ENCODE measurements at places on chromosomes 2 and 18.
A peak's percentile ranks its signal among the peaks of the same experiment; 100 is the strongest.

GRCh38 chr2:136360790-136361189 is 242.8 kb upstream of the CXCR4 start:
- DNase-seq: no peak

DNA sequence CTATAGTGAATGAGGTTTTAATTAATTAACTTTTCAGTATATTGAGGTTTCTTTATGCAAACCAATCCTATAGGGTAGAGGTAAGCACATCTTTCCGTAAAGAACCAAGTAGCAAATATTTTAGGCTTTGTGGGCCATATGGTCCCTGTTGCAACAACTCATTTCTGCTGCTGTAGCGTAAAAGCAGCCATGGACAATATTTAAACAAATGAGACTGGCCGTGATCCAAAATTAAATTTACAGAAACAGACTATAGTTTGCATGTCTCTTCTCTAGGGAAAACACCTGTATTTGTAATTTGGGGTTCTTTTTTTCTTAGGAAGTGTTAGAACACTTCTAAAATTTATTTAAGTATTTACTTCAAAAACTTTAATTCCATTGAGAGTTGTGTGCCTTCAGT is 104.3 kb downstream of the KYNU start:
- DNase-seq: no peak

- DNase-seq: no peak
These were observed 131.3 kb downstream of the PIK3C3 start for GRCh38 chr18:42086288-42086687.

DNA sequence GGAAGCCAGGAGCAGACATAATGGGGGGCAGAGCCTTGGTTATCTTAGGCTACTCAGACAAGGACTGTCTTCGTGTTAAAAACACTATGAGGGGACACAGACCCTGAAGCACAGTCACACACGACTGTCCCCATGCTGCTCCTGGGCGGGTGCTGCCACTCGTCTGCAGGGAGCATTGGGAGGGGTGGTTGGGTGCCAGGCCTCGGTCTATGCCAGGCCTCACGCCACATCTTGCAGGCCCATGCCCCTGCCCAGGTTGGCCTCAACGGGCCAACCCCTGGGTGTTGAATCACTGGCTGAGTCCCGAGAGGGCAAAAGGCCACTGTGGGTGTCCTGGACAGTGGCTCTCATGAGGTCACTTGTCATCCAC is 97.9 kb downstream of the USP40 start:
- no peak for DNase-seq

DNA sequence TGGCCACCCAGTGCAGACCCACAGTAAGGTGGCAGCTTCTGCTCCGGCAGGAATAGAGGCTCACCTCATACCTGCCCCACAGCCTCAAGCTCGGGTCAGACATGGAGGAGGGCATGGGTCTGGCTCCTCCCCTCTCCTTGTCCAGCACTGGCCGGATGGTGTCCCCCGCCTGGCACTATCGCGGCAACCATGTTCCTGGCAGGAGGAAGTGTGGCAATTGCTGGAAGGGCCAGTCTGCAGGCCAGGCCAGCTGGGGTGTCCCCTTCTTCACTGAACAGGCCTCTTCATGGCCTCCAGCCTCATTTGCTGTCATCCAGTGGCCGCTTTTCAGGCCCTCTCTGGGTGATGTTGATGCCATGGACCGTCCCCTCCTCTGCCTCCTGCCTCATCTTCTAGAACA is 41.4 kb upstream of the SMAD7 start:
- DNase-seq: no peak

DNA sequence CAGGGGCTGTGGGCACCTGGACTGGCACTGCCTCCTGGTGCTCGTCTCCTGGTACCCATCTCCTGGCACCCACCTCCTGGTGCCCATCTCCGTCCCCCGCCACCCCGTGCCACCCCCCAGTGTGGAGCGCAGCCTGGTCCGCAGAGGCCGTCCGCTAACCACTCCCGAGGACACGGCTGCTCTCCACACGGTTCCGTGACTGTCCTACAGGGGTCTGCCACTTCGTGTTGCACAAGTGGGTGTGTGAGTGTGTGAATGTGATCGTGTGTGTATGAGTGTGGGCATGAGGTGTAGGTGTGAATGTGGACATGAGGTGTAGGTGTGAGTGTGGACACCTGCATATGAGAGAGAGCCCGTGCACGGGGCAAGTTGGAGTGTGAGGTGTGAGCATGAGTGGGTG is 119.4 kb upstream of the HS6ST1 start:
- no peak for DNase-seq

DNA sequence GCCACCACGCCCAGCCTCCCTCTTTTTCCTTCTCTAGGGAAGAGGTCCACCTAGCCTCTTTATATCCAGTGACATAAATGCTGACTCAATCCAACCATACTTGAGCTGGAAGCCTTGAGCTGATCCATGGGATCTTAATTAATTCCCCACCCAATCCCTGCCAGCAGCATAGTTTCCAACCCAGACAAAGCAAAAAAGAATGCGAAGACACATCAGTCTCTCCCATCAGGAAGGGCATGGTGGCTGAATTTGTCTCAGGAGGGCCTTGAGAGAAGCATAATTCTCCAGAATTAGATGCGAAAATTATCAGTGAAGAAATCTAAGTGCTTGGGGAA is 22.5 kb downstream of the CASP10 start:
- no peak for DNase-seq

- no peak for DNase-seq
These were observed 307 bp downstream of the CDH2 start for GRCh38 chr18:28176698-28176947.

DNA sequence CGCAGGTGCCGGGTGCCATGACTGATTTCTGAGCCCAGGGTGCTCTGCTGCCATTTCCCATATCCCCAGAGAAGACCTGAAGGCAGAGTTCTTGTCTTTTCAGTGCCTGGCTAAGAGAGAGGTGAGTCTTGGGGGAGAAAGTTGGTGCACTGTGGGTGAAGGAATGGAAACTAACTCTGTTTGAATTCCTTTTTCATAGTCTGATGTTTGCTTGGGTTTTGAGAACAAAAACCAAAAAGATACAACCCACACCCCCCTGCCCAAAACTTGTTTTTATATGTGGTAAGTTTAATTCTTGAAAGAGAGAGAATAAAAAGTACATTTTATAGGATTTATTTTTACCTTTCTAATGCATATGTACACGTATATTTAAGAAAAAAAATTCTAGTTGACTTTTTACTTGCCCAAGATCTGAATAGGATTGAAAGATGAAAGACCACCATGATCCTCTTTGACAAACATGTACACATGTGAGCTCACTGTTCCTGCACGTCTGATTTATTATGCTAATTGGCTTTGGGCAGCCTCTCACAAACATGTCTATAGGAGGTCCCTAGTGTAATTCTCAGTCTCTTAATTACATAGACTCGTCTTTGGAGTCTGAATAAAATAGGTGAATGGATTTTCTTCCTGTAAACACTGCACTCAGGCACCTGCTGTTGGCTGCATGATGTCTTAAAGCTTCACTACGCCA is 46.3 kb downstream of the ARL4C start:
- DNase-seq: no peak

GRCh38 chr2:235733761-235734160 is 239.9 kb downstream of the AGAP1 start:
- no peak for DNase-seq

- no peak for DNase-seq
These were observed 12.4 kb downstream of the HS6ST1 start for GRCh38 chr2:128306081-128306930.

- DNase-seq: no peak
These were observed 174.5 kb downstream of the PID1 start for GRCh38 chr2:229096409-229097066.

DNA sequence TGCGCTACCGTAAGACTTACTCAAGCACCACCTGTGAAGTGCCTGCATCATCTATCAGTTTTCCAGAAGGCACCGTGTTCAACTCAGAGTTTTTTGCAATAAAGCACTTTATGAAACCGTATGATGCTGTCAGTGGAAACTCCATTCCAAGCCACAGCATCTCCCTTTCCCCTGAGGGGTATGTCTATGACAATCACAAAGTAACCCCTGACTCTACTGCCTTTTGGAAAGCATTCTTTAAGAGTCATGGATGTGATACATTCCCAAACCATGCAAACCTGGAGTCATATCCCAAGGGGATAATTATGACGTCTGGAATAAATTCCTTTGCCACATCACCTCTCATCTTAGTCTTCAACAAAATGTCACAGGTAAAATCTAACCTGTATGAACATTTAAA is 39.2 kb downstream of the UNC50 start:
- DNase-seq: no peak

- DNase-seq: no peak
These were observed 26.5 kb upstream of the C2orf74 start for GRCh38 chr2:61135510-61135909.

GRCh38 chr2:176115883-176116813 is at the start of gene HOXD10:
TSS of gene HOXD10 (plus strand) at chr2:176116778. CDS start at chr2:176116834, 56 bp downstream.
- no peak for DNase-seq

GRCh38 chr2:209956271-209956670 is 46.2 kb upstream of the RPE start:
- DNase-seq: no peak

- peak; percentile 85 for DNase-seq
These were observed 90.6 kb upstream of the TAF1B start for GRCh38 chr2:9752441-9753275.

- DNase-seq: no peak
These were observed 122.3 kb downstream of the LYPD6B start for GRCh38 chr2:149160701-149161217.

- no peak for DNase-seq
These were observed 18.1 kb upstream of the PGAP1 start for GRCh38 chr2:196944570-196944969.

- DNase-seq: no peak
These were observed 491.0 kb downstream of the SOX11 start for GRCh38 chr2:6183226-6183625.

- DNase-seq: no peak
These were observed 162.7 kb upstream of the HDAC4 start for GRCh38 chr2:239563561-239563960.

- DNase-seq: no peak
These were observed 76.3 kb upstream of the DAPL1 start for GRCh38 chr2:158718851-158719250.

- no peak for DNase-seq
These were observed 362.7 kb upstream of the SLC8A1 start for GRCh38 chr2:40814616-40815015.

DNA sequence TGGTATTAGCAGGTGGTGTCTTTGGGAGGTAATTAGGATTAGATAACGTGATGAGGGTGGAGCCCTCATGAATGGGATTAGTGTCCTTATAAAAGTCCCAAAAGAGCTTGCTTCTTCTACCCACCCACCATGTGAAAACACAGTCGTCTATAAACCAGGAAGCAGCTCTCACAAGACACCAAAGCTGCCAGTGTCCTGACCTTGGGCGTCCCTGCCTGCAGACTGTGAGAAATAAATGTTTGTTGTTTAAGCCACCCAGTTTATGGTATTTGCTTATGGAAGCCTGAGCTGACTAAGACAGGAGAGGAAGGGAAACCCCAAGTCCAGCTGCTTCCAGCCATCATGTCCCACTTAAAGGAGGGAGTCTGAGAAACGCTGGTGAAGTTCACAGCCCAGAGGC is 13.6 kb downstream of the ADI1 start:
- DNase-seq: no peak

DNA sequence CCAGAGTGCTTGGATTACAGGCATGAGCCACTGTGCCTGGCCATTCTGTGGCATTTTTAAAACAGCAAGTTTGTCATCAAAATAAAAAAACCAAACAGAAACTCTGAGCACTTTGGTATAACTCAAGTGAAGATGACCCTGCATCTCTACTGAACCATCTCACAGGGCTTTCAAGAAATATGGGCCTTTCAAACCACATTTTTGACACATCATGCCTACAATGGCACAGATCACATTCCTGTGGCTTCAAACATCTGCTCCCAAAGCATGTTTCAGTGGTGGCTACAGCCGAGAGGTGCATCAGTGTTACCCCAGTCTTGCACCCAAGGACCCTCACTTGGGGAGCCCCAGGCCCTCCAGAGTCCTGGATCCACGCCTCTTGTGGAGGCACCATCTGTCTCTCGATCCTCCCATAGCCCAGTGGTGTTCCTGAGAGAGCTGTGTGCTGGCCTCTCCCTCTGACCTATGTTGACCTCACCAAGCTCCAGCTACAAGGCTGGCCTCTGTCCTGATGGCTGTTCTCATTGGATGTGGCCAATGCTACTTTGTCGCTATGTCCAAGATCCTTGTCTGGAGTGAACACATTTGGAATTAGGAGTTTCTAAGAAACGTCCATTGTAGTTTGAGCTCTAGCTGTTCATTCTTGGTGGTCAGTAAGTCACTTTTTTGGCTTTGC is 55.2 kb upstream of the RALBP1 start:
- DNase-seq: no peak

GRCh38 chr2:69741229-69741574 is 732 bp upstream of the ANXA4 start:
- no peak for DNase-seq

GRCh38 chr2:99088017-99088416 is 53.5 kb upstream of the C2orf15 start:
- DNase-seq: no peak

- DNase-seq: no peak
These were observed 45.5 kb downstream of the TBC1D8 start for GRCh38 chr2:101105654-101106053.

- DNase-seq: no peak
These were observed 118.5 kb upstream of the HDAC4 start for GRCh38 chr2:239519089-239519920.

- DNase-seq: no peak
These were observed 790.1 kb downstream of the CNTNAP5 start for GRCh38 chr2:124814968-124815745.

DNA sequence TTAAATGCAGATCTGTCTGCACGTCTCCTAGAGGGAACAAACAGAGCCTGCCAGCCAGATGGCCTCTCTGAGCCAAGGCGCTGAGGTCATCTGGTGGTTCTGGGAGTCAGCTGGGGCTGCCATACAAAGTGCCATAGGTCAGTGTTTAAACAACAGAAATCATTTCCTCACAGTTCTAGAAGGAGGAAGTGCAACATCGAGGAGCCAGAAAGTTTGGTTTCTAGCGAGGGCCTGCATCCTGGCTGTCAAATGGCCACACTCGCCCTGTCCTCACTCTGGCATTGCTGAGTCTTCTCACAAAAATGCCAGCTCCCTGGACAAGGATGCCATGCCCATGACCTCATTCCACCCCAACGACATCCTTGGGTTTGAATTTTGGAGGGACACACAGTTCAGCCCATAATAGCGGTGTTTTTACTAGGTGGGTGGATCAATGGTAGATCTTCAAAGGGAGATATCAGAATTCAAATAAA is 59.6 kb downstream of the MYT1L start:
- DNase-seq: no peak

DNA sequence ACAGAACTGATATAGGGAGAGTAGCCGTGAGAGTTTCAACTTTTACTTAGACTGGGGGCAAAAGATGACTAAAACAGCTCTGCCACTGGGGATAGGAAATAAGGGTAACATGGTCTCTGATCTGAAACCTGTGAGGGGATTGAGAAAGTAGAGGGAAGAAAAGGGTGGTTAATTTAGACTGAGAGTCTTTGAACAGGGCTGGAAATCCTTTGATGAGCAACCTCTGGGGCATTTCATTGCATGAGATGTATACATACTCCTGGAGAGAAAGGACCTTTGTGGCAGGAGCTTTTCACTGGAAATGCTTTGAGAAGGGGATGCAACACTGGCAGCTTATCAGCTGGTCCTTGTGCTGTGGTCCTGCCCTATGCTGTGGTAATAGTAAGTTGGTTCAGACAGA is 9.4 kb downstream of the GALNT1 start:
- DNase-seq: no peak

GRCh38 chr2:74767618-74768017 is 66.3 kb upstream of the HK2 start:
- DNase-seq: no peak

GRCh38 chr2:78418021-78418420 is 607.5 kb upstream of the REG3G start:
- DNase-seq: no peak

- DNase-seq: no peak
These were observed 140.4 kb downstream of the CDH2 start for GRCh38 chr18:28036488-28036887.

Measured in CD8-positive, alpha-beta memory T cell (primary cell).